ENCODE measurements at places on chromosomes 16 and 17.

GRCh38 chr17:28888832-28889231 lies 8.7 kb downstream of the FLOT2 start:
- DNase-seq: no peak

DNA sequence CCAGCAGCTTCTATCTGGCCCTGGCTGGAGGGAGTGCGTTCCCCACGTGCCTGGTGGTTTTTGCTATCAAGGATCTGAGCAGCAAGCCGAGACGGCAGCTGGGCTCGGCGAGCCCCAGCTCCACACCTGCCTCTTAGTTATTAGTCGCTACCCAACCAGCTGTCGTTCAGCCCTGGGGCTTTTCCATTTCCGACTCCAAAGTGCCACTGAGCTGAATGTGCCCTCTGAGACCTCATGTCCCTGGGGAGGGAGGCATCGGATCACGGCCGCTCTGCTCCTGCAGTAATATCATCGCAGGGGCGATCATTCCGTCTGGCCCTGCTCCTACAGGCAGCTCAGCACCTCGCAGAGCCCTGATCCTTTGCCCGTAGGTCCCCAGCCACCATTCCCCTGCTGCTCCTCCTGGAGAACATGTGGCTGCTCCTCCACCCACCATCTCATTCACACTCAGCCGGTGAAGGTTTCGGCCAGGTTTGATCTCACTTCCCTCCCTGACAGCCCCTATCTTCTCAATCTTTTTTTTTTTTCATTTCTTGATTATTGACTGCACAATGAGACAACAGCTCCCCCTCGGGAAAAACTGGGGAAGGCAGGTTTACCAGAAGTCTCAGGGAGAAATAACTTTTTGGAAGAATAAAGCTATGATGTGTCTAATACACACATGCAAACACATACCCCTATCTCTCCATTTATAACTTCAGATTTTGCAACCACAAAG lies 86.7 kb downstream of the ZFHX3 start:
- no peak for DNase-seq

GRCh38 chr16:78389009-78389498 lies 289.6 kb downstream of the WWOX start:
- DNase-seq: no peak

GRCh38 chr17:7558544-7559319 lies at the start of gene TNFSF13:
Gene TNFSF13 (plus strand): TSS chr17:7558750. CDS start chr17:7559040, 290 bp downstream.
- no peak for DNase-seq

DNA sequence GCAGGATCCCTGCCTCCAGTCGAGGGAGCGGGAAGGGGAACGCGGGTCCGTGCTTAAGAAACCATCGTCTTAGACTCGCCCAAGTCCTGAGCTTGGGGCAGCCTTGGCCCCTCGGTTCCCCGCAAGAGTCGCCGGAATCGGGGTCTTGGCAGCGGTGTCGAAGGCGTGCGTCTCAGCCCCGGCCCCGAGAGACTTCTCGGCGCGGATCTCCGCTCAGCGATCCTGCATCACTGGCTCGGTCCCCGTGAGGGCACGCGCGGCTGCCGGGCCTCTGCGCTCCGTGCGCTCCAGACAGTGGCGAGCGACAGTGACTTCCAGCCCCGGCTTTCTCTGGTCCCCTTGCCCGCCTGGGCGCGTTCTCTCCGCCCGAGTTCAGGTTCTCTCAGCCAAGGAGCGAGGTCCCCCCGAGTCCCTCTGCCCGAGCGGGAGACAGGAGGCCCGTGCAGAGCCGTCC lies 380 bp downstream of the HS3ST3A1 start:
- DNase-seq: no peak

DNA sequence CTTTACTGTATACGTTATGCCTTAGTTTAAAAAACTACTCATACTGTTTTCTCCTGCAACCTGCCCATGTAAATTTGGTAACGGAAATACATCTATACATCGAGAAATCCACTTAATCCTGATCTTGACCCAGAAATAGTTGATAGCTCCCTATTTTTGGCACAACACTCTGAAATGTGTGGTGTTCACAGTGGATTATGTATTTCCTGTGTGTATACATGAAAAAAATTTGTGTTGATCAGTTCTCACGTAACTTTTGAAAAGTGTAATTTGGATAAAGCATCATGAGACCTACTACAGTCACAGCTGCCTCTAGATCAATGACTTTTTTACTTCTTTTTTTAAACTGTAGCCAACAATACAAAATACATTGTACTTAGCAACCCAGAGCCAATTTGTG lies 90.7 kb downstream of the VMP1 start:
- no peak for DNase-seq

DNA sequence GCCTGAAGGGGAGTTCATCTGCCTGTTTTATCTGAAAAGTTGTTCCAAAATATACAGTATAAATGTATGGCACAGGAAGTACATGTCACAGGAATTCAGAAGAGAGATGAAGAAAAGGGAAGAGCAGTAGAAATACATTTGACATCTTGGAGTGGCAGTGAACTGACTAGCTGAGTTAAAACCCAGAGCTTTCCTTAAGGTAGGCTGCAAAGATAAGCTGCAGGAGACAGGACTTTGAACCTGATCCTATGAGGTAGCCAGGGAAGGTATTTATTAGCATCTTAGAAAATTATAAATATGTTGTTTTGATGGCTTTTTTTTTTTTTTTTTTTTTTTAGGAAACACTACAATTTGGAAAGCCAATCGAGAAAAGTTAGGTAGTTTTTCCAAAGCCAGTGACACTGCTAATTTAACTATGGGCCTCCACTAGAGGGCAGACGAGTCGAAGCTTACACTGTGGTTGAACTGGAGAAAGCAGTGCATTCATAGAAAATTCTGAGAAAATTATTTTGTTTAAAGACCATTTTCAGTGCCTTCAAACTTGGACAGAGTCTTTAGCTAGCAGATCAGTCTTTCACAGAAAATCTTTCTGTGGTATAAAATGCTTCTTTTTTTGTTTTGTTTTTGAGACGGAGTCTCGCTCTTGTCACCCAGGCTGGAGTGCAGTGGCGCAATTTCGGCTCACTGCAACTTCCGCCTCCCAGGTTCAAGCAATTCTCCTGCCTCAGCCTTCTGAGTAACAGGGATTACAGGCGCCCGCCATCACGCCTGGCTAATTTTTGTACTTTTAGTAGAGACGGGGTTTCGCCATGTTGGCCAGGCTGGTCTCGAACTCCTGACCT lies 122.3 kb downstream of the SSH2 start:
- DNase-seq: peak; percentile 81

- DNase-seq: no peak
These were observed 49.0 kb upstream of the METRNL start for GRCh38 chr17:83030432-83030831.

DNA sequence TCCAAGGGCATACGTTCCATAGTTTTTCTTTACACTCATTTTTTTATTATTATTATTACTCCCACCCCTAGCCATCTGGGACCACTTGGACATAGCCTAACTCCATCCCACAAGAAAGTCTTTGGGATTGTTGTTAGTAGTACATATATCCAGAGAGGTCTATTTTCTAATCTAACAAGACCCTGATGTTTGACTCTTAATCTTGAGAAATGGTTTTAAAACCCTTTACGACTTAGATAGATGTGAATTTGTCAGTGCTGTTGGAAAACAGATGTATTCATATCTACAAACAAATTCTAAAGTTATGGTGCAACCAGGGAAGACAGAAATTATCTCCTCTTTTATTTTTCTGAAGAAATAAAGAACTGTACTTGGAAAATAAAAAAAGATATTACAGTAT lies 197.8 kb downstream of the CDH11 start:
- no peak for DNase-seq

DNA sequence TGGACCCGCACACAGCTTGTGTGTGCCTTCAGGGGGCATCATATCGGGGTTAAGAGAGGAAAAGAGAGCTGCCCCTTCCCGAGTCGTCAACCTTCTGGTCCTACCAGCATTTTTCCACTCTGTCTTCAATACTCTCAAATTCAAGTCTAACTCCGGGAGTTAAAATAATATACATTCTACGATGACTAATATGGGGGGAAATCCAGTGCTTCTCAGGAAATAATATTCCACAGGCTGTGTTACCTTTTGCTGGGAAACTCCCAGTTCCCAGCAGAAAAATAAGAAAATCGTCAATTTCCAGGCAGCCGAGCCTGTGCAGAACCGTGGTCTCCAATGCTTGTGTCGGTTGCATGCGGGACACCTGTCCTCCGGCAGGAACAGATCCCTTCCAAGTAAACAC lies 105.0 kb upstream of the FOXF1 start:
- DNase-seq: no peak

DNA sequence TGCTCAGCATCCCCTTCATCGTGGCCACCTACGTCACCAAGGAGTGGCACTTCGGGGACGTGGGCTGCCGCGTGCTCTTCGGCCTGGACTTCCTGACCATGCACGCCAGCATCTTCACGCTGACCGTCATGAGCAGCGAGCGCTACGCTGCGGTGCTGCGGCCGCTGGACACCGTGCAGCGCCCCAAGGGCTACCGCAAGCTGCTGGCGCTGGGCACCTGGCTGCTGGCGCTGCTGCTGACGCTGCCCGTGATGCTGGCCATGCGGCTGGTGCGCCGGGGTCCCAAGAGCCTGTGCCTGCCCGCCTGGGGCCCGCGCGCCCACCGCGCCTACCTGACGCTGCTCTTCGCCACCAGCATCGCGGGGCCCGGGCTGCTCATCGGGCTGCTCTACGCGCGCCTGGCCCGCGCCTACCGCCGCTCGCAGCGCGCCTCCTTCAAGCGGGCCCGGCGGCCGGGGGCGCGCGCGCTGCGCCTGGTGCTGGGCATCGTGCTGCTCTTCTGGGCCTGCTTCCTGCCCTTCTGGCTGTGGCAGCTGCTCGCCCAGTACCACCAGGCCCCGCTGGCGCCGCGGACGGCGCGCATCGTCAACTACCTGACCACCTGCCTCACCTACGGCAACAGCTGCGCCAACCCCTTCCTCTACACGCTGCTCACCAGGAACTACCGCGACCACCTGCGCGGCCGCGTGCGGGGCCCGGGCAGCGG lies 3.2 kb downstream of the UTS2R start:
- no peak for DNase-seq

GRCh38 chr16:64074706-64075105 lies 1047.2 kb downstream of the CDH11 start:
- DNase-seq: no peak

DNA sequence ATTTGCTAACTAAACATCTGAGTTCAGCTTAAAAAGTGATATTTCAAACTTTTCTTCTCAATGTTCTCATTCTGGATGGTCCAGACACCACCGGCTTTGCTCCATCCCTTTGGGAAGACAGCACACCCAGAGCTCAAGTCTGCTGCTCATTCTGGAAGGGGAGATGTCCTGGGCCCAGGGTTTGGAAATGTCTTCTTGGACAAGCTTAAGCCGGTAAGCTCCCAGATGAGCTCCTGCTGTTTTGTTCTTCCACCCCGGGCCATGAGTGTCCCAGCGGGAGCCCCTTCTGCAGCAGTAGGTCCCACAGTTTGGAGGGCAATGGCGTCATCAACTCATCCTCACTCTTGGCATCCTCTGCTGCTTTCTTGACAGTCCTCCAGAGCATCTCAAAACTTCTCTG lies 105.2 kb downstream of the TMEM100 start:
- no peak for DNase-seq

Measured in CD8-positive, alpha-beta T cell (primary cell).